ENCODE measurements at places on chromosomes 3 and 15.
A peak's percentile ranks its signal among the peaks of the same experiment; 100 is the strongest.

DNA sequence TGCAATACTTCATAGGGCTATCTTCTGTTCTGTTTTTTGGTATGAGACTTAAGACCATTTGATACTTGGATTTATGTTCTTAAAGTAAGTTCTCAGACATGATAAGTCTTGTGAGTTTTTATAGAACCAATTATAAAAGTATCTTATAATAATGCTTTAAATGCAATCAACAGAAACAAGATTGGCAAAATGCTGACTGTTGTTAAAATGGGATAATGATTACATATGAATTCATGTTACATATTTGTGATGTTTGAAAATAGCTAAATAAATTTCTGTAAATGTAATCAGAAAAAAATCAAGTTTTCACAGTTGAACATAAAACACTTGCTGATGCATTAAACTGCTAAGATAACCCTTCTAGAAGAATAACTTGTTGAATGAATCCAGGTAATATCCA is 148.3 kb downstream of the PLCH1 start:
- DNase-seq, result no peak

DNA sequence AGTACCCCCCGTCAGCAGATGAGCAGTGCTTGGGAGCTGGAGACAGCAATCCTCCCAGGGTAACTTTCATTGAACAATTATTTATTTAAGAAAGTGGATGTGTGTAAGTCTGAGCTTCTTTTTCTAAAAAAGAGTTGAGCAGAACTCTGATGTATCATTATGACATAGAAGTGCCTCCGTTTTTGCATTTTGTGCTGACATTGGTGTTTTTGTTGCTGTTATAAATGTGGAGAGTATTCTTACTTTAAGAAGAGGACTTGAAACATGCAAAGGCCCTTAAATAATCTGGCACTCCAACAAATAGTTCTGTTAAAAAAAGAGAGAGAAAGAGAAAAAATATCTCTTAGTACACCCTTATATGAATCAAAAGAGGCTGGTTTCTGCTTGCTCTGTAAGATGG is 217.1 kb downstream of the AGBL1 start:
- no peak for DNase-seq

DNA sequence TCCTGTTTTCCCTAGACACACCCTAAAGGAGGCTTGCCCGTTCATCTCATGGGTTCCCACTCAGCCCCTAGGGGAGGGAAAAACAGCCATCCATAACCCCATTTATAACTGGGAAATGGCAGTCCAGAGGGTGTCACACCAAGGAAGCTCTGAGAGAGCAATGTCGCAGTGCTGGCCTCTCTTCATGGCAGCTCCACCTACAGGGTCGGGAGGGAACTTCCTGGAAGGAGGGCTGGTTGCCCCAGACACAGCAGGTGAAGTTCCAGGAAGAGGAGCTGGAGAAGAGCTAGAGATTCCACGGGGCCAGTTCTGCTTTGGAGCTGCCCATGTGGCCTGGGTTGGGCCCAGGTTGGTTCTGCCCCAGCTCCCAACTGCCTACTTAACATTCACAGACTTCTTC is 22.3 kb upstream of the LINGO1 start:
- DNase-seq, result peak; percentile 27

GRCh38 chr3:141651409-141651808 is 86.7 kb upstream of the RNF7 start:
- DNase-seq, result no peak

GRCh38 chr15:51232581-51232980 is 105.8 kb downstream of the CYP19A1 start:
- DNase-seq, result no peak

DNA sequence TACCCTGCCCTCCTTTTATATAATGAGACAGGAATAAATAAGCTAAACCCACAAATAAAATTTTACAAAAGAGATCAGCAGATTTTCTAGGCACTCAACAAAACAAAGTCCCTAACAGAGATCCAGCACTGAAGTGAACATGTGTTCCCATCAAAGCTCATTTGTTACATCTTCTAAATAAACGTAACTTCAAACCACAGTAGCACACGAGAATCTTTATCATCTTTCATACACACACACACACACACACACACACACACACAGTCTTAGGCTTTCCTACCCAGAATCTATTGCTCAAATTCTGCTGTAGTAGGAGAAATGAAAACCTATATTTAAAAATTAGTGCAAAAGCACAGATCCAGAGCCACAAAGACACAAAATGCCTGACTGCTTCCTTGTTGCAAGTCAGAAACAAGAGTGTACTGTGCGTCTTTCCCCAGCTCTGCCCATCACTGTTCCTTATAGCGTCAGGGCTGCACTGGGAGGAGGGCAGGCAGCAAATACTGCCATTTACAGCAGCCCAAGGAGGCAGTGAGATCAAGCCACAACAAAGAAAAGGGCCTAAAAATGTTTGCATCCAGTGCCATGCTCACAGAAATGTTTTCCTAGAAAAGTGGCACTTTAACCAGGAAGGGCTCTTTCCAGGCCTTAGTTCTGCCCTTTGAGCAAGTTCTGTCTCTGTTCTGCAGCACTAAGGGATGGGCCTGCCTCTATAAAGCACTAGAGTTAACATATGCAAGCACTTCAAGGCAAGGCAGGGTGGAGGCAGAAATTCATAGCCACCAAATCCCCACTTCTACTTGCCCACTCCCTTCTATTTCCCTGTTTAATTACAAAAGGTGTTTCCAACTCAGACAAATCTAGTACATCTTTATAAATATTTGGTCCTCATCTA is 6.0 kb downstream of the IP6K1 start:
- no peak for DNase-seq

- DNase-seq, result no peak
Measured at GRCh38 chr3:164612751-164613150, 465.5 kb downstream of the SI start.

- DNase-seq, result peak; percentile 41
Measured at GRCh38 chr15:67164401-67164791, 90.1 kb downstream of the AAGAB start.
